ENCODE measurements at places on chromosomes 3 and 15. TPM values are rescaled to one million over a fixed set of nuclear protein-coding genes. Genes with fewer than 3 reads are reported as not detected.
A peak's percentile ranks its signal among the peaks of the same experiment; 100 is the strongest.

DNA sequence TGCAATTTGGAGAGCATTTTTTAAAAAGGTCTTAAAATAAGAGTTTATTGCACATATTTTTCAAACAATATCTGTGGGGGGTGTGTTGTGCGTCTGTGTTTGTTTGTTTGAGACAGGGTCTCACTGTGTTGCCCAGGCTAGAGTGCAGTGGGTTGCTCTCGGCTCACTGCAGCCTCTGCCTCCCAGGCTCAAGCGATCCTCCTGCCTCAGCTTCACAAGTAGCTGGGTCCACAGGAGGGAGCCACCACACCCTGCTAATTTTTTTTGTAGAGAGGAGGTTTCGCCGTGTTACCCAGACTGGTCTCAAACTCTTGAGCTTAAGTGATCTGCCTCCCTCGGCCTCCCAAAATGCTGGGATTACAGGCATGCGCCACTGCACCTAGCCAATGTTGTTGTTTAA lies 2.7 kb downstream of the MLF1 start:
- H3K27ac ChIP-seq = no peak overlapping the region
- no peaks in the 10 kb centered on the region for H3K36me3 ChIP-seq
- H3K4me1 ChIP-seq = peaks cover 4% of the 10 kb centered on the region
- DNase-seq = no peak

GRCh38 chr15:68888419-68888818 lies 41.9 kb upstream of the SPESP1 start:
- H3K4me3 ChIP-seq = no peak overlapping the region
- H3K36me3 ChIP-seq = no peaks in the 10 kb centered on the region
- no peak overlapping the region for H3K27ac ChIP-seq
- no peak for DNase-seq
- no peaks in the 10 kb centered on the region for H3K4me1 ChIP-seq

DNA sequence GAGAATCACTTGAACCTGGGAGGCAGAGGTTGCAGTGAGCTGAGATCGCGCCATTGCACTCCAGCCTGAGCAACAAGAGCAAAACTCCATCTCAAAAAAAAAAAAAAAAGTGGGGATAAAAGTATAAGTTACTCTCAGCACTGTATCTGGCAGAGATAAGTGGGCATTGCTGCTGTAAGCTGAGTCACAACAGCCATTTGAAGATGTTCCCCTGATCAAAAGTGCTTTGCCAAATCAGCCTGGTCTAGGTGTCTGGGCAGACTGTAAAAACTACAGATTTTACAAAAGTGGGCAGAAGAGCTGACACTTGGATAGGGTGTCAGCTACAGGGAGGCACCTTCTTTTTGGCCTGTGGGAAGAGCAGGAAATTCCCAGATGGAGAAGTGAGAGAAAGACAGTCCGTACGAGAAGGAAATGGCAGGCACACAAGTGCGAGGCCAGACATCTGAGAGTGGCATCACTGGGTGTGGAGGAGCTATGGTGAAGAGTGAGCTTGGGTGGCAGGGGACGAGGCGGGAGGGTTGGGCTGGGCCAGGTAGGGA lies 78.5 kb downstream of the TRAK1 start:
- no peak overlapping the region for H3K27ac ChIP-seq
- DNase-seq = no peak
- H3K27me3 ChIP-seq = no peaks in the 10 kb centered on the region
- no peak overlapping the region for H3K4me3 ChIP-seq

GRCh38 chr15:95590533-95591044 lies 739.9 kb upstream of the NR2F2 start:
- no peak for DNase-seq
- H3K27me3 ChIP-seq = no peaks in the 10 kb centered on the region
- H3K36me3 ChIP-seq = no peaks in the 10 kb centered on the region
- H3K27ac ChIP-seq = no peak overlapping the region
- H3K4me3 ChIP-seq = no peak overlapping the region

DNA sequence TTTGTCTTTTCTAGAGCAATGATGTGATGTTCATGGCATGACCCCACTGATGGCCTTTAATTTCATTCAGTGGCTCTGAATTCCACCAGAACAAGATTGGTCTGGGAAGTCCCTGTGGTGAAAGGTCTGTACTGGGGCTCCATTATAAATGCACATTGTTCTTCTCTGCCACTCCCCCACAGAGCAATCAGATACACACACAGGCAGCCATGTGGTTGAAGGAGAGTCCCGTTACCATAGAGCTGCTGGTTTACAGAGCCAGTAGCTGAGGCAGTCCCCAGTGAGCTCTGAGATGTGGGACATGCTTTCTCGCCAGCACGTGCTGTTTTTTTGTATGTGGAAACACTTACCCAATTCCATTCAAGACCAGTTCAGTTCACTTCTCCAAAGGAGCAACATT lies 172.7 kb upstream of the TRIM42 start:
- H3K27me3 ChIP-seq = no peaks in the 10 kb centered on the region
- H3K4me3 ChIP-seq = no peak overlapping the region

GRCh38 chr15:40942337-40942854 lies 10.9 kb upstream of the CHAC1 start:
- peaks cover 6% of the 10 kb centered on the region for H3K4me1 ChIP-seq
- no peaks in the 10 kb centered on the region for H3K36me3 ChIP-seq
- H3K27ac ChIP-seq = peak overlapping the region; percentile 84
- DNase-seq = no peak

DNA sequence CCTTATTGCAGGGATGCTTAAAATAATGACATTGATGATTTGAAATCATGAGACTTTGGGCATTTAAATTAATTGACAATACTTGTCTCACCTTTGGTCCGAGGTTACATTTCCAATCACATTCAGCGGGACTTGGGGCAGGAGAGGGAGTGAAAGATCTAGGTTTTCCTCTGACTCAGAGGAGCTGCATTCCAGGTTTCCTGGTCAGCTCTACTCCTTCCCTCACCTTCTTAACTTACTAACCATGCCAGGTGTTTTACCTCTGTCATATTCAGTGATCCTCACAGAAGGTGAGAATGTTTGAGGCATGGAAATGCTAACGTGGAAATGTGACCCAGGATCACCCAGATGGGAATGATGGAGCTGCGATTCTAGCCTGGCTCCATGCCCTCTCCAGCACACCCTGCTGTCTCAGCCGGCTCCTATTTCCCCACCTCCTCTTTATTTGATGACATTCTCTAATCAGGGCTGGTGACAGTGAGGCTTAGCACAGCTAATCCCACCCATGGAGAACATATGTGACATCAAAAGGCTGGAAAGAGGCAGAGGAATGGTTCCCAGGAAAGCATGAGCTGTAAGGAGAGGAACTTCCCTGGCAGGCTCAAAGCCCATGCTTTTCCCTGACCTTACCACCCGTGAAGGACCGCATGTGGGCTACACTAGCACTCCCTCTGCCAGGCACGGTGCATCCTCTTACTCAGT lies 38.7 kb downstream of the THSD4 start:
- no peak for DNase-seq
- no peaks in the 10 kb centered on the region for H3K27me3 ChIP-seq
- H3K4me3 ChIP-seq = no peak overlapping the region
- H3K27ac ChIP-seq = no peak overlapping the region
- no peaks in the 10 kb centered on the region for H3K36me3 ChIP-seq

- H3K4me3 ChIP-seq = no peak overlapping the region
- H3K4me1 ChIP-seq = peaks cover 48% of the 10 kb centered on the region
- H3K27me3 ChIP-seq = no peaks in the 10 kb centered on the region
- H3K36me3 ChIP-seq = no peaks in the 10 kb centered on the region
- DNase-seq = no peak
These were observed 55.2 kb downstream of the PGPEP1L start for GRCh38 chr15:98952381-98952803.

GRCh38 chr3:40969341-40969740 lies 230.0 kb upstream of the CTNNB1 start:
- H3K4me1 ChIP-seq = peaks cover 5% of the 10 kb centered on the region
- H3K4me3 ChIP-seq = no peak overlapping the region
- H3K27ac ChIP-seq = no peak overlapping the region
- no peak for DNase-seq
- H3K27me3 ChIP-seq = no peaks in the 10 kb centered on the region
- H3K36me3 ChIP-seq = no peaks in the 10 kb centered on the region

The CCR4 gene
- 0.10 TPM for total RNA-seq

The SLC28A2 gene
- total RNA-seq = 0.12 TPM

The CACNA2D2 gene
- 1.1 TPM for total RNA-seq

The TM4SF1 gene
- total RNA-seq = 207 TPM

The KY gene
- total RNA-seq = 0.60 TPM
